ENCODE measurements at places on chromosomes 2 and 18.
A peak's percentile ranks its signal among the peaks of the same experiment; 100 is the strongest.

GRCh38 chr2:46123013-46123412 is 174.2 kb upstream of the EPAS1 start:
- DNase-seq: no peak

DNA sequence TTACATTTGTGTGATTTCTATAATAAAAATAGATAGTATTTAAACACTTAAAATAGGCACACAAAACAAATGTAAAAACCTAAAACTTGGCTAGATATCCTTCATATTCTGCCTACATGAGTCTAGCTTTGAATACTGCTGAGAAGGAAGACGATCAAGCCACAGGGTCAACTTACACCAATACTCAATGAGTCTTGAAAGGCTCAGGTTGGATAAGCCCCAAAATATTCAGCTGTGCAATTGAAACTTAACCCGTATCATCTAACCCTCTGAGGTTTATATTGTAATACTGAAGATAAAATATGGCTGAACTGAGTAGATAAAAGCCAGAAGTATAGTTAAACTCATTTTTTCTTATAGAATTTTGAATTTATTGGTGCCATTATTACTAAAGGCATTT is 313.0 kb upstream of the NRXN1 start:
- DNase-seq: no peak

DNA sequence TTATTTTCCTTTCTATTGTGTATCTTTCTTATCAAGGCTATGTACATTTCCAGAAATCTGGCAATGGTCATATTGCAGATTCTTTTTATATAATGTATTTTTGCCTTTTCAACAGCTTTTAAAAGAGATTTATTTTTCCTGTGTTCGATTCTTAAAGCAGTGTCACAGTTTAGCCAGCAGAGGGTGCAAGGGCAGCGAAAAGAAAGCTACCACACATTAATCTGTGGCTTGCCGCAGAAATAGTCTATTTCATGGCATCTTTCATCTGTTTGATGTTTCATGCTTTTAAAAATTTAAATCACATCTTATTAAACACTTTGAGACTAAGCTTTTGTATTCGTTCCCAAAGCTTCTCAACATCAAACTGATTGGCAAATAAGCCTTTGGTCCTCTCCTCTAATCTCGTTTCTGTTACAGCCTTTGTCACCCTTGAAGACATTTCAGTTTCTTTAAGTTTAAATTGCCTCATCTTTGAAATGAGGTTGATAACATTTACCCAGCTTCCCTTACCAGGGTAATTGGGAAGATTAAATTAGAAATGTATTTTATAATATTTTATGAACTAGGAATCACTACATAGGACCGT is 73.3 kb downstream of the PIK3C3 start:
- DNase-seq: peak; percentile 55

GRCh38 chr2:71048096-71048495 is 20.4 kb upstream of the NAGK start:
- DNase-seq: no peak

DNA sequence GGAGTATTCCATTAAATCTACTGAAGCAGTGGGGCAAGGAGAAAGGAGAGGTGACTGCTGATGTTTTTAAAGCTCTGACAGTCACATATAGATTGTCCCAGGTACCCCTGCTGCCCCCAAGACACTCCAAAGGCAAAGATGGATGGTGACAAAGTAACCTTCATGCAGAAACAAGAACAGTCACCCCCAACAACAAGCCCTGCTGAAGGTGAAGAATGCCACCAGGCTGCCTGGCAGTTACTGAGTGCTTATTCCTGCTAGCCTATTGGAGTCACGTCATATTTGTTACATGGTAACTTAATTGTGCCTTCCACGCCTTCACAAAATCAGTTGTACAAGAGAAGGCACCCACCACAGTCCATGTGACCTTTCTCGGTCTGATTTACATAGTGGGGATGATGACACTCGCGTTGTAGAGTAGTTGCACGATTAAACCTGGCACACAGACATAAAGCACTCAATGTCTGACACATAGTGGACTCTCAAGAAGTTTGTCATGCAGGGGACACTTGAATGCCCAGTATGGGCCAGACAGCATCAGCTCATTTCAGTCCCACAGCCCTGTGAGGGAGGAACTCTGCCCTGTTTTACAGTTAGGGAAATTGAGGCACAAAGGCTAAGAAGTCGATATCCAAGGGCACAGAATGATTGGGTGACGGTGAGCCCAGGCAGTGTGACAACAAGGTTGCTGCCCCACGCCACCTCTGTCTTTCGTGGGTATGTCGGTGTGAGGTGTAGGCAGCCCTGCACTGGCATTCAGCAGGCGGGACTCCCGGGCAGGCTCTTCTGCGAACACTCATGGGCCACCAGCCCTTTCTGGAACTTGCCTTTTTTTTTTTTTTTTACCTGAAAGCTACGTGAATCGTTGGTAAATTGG is 62.7 kb downstream of the ZCCHC2 start:
- DNase-seq: no peak

- no peak for DNase-seq
Observed at GRCh38 chr2:39743269-39743776, 35.7 kb downstream of the THUMPD2 start.

GRCh38 chr2:68317971-68318913 is 1.5 kb downstream of the CNRIP1 start:
- DNase-seq: peak; percentile 23

- DNase-seq: no peak
Observed at GRCh38 chr2:226953206-226953605, 117.4 kb downstream of the RHBDD1 start.

- DNase-seq: no peak
Observed at GRCh38 chr2:150137338-150138069, 350.0 kb downstream of the RND3 start.

- DNase-seq: no peak
Observed at GRCh38 chr2:216132585-216132984, 23.4 kb downstream of the XRCC5 start.

- no peak for DNase-seq
Observed at GRCh38 chr18:75247611-75248421, 37.2 kb downstream of the TSHZ1 start.

GRCh38 chr2:96863575-96864342 is 5.9 kb upstream of the ANKRD39 start:
- DNase-seq: no peak

- DNase-seq: no peak
Observed at GRCh38 chr18:29779096-29779495, 1263.4 kb downstream of the DSC3 start.

GRCh38 chr2:234952270-234953115 is 676 bp downstream of the SH3BP4 start:
- peak; percentile 53 for DNase-seq

GRCh38 chr2:21452263-21452662 is 328.5 kb downstream of the TDRD15 start:
- no peak for DNase-seq

GRCh38 chr2:230085201-230085600 is 16.5 kb upstream of the SLC16A14 start:
- DNase-seq: no peak
